ENCODE measurements at places on chromosomes 16 and 17.

- DNase-seq = no peak
These were observed 304.0 kb downstream of the TMEM114 start for GRCh38 chr16:8286348-8286747.

GRCh38 chr17:412211-413015, 59.8 kb upstream of the RPH3AL start:
- DNase-seq = no peak

DNA sequence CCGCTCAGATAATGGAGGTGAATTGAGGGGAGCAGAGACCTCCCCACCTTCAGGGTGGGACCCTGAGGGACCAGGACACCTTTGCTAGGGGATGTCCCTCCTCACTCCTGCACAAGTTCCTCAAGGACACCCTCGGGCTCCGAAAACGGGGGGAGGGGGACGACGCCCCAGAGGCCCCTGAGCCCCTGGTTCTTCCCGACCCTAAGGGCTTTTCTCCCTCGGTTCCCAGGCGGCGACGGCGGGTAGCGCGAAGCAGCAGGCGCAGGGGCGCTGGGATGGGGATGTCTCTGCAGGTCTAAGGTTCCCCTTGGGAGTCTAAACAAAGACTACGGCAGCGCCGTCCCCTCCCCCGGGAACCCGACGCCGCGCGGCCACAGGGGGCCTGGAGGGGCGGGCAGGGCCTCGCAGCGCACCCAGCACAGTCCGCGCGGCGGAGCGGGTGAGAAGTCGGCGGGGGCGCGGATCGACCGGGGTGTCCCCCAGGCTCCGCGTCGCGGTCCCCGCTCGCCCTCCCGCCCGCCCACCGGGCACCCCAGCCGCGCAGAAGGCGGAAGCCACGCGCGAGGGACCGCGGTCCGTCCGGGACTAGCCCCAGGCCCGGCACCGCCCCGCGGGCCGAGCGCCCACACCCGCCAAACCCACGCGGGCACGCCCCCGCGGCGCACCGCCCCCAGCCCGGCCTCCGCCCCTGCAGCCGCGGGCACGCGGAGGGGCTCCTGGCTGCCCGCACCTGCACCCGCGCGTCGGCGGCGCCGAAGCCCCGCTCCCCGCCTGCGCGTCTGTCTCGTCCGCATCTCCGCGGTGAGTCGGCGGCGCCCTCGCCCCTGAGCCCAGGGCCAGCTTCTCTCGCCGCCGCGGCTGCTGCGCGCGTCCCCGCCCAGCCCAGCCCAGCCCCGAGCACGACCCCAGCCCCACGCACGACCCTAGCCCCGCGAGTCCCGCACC, 36.7 kb upstream of the NDRG4 start:
- no peak for DNase-seq

GRCh38 chr17:36829676-36830075, 107.6 kb upstream of the LHX1 start:
- DNase-seq = no peak

DNA sequence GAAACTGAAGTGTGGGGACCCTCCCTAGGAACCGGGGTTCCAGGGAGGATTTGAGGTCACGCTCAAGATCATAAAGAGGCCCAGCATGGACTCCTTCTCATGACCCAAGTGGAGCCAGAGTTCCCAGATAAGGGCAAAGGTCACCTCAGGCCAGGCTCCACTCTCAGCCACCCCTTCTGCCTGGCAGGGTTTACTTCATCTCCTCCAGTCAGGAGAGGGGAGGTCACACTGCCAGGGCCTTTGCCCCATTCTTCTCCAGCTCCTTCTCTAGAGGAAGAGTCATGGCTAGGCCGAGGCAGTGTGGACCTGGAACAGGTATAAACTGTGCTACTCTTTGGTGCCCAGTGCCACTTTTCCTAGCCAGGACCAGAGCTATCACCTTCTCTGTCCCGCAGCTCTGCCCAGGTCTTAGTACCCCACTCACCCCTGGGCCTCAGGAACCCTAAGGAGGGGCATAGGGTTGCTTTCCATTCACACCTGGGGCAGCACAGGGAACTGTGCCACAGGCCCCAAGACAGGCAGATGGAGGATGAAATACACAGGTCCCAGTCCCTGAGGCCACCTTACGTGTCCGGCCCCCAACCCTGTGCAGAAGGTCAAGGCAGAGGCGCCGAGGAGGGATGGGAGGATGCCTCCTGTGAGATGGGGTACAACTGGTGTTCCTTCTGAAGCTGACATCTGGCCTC, 879 bp upstream of the ACSF2 start:
- no peak for DNase-seq

DNA sequence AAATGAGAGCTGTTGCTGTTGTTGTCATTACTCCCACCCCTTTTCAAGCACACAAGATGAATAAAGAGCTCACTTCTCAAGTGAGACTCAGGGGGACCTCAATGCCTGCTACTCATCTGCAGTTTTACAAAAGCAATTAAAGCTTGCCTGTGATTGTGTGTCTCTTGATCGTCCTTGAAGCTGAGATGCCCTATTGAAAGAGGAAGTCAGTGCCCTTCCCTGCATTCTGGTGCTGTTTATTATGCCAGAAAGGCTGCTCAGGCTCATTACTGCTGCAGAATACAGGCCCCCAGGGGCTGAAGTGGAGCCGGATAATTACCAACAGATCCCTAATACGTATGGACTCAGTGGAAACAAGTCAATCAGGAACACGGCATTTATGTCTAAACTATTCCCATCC, 147.2 kb downstream of the HS3ST2 start:
- DNase-seq = no peak

All from anterior cingulate cortex (tissue), 58 donors.